ENCODE measurements at places on chromosomes 16 and 17. TPM values are rescaled to one million over a fixed set of nuclear protein-coding genes. Genes with fewer than 3 reads are reported as not detected.

- no peak for DNase-seq
Measured at GRCh38 chr16:89033304-89033703, 56.3 kb upstream of the CBFA2T3 start.

DNA sequence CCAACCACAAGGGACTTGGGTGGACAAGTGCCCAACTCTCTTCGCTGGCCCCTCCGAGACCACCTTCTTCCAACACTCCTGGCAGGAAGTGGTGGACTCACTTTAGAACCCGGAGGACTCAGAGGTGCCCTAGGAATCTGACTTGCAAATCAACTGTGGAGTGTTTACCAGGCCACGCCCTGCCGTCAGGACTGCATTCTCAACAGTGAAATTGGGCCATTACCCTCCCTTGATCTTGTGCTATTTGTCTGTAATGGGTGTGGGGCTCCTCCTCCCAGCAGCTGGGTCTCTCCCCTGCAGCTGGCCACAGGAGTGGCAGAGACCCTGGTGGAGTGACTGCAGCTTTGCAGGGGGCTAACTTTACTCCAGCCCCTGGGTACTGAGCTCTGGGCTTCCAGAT lies 212.2 kb upstream of the RPL38 start:
- DNase-seq = peak; percentile 46

DNA sequence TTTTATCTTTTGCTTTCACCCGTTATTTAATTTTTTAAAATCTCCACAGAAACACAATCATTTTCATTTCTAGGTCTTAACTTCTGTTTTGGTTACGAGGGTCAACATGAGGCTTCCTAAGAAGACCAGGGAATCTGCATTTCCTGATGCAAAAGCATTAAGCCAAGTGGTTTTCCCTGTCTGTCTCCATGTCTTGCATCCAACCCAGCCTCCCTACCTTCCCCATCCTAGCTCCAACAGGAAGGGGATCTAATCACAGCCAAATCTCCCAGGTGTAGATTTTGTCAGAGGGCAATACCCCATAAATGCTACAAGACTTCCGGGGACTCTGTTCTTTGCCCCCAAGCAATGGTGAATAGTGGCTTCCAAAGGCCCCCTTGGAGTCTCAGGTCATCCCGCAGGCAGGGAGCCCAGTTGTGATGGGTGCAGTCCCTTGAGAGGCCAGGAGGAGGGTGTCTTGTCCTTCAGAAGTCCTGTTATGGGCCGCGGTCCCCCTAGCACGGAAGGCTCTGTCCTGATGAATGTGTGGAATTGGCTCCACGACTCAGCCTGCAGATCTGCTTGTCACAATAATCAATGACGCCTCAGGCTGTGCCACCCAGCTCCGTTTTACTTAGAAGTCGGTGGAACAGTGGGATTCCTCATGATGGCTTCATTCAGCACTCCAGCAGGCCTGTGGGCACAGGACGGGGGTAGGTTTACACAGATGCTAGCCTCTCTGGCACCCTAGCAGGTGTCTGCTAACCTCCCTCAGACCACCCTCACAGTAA lies 141.1 kb downstream of the RGS9 start:
- DNase-seq = peak; percentile 84

FNDC8 gene
- total RNA-seq = 0.55 TPM
